MCF 10A (cell line): ENCODE measurements at places on chromosomes 6 and 20.

GRCh38 chr20:63026582-63027165, 19.9 kb upstream of the BHLHE23 start:
- peaks cover 57% of the 10 kb centered on the region for H3K27me3 ChIP-seq
- DNase-seq = no peak

DNA sequence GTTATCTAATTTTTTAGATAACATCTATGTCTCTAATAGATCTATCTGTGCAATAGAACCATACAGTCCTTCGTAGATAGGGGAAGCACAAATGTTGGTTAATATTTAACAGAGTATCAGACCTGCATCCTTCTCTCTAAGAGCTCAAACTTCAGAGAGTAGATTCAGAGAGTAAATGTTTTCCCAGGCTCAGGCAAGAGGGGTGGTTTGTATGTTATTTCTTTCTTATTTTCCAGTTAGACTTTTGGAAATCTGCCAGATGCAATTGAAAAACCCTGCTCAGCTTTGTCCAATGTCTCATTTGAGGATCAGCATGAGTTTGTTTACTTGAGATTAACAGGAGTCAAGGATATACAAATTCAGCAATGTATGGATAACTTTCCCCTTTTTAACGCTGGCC, 361.9 kb downstream of the BCKDHB start:
- H3K36me3 ChIP-seq = no peaks in the 10 kb centered on the region
- DNase-seq = no peak
- no peaks in the 10 kb centered on the region for H3K4me1 ChIP-seq

- no peak overlapping the region for H3K27ac ChIP-seq
- no peak overlapping the region for H3K4me3 ChIP-seq
- peaks cover 42% of the 10 kb centered on the region for H3K4me1 ChIP-seq
- peak; percentile 68 for DNase-seq
Measured at GRCh38 chr20:41057999-41058673, 29.5 kb downstream of the TOP1 start.

DNA sequence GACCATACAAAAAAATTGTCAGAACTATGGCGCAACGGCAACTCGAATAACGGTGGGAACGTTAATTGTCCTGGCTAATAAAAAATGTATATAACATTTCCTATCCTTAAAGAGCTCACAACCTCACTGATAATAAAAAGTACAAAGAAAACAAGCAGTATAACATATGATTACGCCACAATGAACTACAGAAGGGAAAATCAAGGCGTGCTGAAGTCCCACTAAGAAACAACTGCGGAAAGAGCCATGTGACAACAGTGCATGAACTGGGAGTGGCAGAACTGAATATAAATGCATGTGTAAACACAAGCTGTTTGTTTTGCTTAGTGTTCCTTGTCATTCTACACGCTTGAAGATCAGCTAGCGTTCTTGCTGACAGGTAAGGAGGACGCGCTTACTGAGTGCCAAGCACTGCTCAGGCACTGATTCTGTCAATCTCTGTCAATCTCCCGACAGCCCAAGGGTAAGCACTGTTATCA, 466 bp upstream of the PSMB1 start:
- H3K4me3 ChIP-seq = no peak overlapping the region
- DNase-seq = no peak
- peaks cover 52% of the 10 kb centered on the region for H3K36me3 ChIP-seq
- H3K27me3 ChIP-seq = no peaks in the 10 kb centered on the region
- no peak overlapping the region for H3K27ac ChIP-seq

GRCh38 chr6:117267766-117268534, 2.6 kb downstream of the VGLL2 start:
- no peak for DNase-seq
- peaks cover 15% of the 10 kb centered on the region for H3K4me1 ChIP-seq
- H3K27ac ChIP-seq = no peak overlapping the region

DNA sequence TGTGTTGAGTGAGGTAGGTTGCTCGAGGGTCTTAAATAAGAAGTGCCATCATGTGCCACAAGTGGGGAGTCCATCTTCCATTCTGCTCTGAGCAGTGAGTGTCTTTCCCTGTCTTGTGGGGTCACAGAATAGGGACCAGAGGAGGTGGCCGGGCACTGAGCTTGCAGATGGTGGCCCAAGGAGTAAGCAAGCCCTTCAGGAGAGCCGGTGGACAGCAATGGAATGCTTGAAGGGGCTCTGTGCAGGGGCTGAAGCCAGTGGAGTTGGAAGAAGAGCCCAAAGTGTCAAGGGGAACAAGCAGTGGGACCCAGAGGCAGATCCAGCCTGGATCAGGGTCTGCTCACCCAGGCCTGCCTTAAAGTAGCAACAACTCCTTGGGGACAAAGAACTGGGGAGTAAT, 213.5 kb upstream of the SNX9 start:
- H3K4me3 ChIP-seq = no peak overlapping the region
- no peak for DNase-seq
- peaks cover 10% of the 10 kb centered on the region for H3K36me3 ChIP-seq
- no peaks in the 10 kb centered on the region for H3K27me3 ChIP-seq
- H3K4me1 ChIP-seq = peaks cover 24% of the 10 kb centered on the region
- H3K27ac ChIP-seq = no peak overlapping the region

GRCh38 chr6:116206231-116206903, 47.5 kb downstream of the TSPYL4 start:
- no peak overlapping the region for H3K27ac ChIP-seq
- H3K4me1 ChIP-seq = peaks cover 29% of the 10 kb centered on the region
- peak; percentile 70 for DNase-seq

DNA sequence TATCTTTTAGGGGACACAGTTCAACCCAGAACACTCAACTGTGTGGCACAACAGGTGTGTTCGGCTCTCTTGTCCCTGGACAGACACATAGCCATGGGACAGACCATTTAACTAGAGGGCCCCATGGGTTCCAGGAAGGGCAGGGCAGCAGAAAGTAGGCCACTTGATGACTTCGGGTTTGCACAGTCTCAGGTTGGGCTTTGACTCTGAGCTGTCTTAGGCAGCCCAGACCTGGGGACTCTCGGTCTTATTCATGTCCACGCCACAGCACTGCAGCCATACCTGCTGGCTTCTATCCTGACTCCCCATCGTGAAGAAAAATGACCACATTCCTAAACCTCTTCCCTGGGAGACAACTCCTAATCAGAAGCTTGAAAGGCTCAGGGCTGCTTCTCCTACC, 146.1 kb upstream of the AKAP12 start:
- no peaks in the 10 kb centered on the region for H3K27me3 ChIP-seq
- H3K27ac ChIP-seq = no peak overlapping the region
- DNase-seq = no peak
- peaks cover 69% of the 10 kb centered on the region for H3K36me3 ChIP-seq

DNA sequence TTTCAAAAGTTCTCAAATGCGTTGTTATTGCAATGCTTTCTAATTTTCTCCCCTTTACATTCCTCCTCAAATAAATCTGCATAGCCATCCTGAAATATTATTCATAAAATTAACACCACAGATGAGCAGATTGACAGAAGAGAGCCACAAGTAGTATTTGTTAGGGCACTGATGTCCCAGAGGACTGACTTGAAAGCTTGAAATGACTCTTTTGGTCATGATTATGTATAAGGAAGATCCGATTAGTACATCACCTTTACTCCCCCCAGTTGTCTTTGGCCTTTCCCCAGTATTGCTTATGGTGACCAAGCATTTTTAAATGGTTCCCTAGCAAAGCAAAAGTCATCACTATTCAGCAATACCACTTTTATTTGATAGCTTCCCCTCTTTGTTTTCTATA, 187.6 kb downstream of the ADAT2 start:
- H3K36me3 ChIP-seq = no peaks in the 10 kb centered on the region
- H3K27ac ChIP-seq = no peak overlapping the region
- H3K27me3 ChIP-seq = no peaks in the 10 kb centered on the region
- no peak overlapping the region for H3K4me3 ChIP-seq
